COR-L47 (cell line): ENCODE measurements at places on chromosomes 13 and 19.

DNA sequence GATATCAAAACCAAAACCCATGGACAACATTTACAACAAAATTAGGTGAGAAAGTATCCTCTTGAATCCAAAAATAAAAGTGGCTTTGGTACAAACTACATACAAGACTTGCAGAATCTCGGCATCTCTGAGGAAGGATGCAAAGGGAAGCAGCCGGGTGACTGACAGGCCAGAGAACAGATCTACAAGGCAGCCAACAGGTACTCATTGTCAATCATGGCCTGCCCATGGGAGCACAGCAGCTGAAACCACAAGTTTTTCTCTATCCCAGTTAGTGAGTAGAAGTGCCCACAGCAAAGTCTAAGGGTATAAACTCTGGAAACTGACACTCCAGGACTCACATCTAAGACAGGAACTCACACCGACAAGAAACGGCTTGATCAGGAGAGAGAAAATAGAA lies 74.5 kb downstream of the TBC1D4 start:
- no peak for DNase-seq

DNA sequence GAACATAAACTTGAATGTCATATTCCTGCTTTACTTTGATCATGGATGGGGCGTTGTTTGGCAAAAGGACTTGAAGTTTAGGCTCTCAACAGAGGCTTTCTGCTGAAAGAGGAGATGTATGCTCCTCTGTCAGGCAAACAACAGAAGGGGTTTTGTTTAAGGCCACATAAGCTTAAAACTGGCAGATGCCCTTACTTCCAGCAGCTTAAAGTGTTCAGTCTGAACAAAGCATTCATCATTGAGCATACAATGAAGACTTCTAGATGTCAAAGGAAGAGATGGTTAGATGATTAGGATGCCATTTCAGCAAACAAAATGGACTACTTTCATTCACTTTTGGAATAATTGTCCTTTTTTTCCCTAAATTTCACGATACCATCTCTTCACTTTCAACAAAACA lies 484.5 kb downstream of the SLITRK6 start:
- no peak for DNase-seq

DNA sequence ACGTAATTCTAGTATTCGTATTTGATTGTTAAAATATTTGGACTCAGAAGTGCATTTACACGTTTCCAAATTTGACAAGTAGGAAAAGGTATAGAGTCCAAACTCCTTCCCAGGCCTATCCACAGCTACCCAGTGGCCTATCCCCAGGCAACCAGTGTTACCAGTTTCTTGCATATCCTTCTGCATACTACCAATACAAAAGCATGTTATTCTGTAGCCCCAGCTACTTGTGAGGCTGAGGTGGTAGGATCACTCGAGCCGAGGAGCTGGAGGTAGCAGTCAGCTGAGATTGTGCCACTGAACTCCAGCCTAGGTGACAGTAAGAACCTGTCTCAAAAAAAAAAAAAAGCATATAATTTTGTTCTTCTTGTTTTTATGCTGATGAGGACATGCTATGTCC lies 67.1 kb downstream of the LRCH1 start:
- DNase-seq: no peak

DNA sequence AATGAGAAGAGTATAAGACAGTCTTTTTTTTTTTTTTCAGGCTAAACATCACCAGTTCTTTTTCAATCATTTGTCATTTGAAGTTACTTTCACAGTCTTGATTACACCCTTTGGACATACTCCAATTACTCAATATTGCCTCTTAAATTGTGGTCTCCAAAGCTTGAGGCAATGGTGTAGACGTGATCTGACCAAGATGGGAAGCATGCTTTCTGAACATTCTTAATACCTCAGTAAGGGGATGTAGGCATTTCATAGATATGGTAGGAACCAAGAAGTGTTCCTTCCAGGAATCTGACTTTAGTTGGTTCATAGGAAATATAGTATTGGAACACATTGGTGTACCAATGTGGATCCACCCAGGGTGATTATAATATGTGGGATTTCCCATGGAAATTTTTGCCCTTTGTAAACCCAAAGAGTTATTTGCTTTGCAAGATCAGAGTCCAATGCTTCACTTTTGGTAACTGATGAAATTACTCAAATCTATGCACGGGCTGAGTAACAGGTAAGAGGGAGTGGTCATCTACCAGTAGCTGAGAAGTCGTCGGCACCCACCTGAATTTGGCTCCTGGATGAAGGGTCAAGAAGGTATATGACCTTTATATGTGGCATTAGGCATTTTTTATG lies 62.2 kb downstream of the ERCC5 start:
- no peak for DNase-seq

DNA sequence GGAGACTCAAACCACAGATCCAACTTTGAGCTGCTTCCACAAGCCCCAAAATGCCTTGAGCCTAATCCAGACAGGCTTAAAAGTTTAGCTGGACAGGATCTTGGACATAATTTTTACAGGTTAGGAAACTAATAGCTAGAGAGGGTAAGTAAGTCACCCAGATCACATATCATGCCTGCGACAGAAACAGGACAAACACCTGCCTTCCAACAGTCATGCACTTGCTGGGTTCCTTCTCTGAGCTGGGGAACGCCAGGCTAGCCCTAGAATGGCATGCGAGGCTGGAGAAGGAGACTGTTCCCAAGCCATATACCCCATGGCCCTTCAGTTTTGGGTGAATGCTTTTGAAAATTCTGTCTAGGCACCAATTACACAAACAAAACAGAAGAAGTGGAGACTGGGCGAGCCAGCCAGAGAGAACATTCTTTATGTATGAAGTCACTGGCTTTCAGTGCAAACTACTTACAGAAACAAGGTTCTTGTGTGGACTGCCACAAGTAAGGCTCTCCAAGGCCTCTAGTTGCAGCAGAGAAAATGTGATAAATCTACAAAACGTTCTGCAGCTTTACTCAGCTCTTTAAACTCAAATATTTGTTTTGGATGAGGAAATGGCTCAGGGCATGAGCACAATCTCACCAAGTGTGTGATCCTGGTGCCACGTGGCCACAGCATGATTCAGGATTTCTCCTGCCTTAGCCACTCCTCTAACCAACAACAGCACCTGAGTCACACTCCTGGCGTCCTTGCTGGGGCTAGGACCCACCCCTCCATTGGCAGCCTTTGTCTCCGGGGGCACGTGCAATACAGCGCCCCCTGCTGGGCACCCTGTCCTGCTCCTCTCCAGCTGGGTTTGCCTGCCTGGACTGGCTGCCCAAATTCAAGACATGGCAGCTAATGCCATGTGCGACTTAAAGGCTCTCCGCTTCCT lies 73.4 kb upstream of the UBL3 start:
- DNase-seq: peak; percentile 66

DNA sequence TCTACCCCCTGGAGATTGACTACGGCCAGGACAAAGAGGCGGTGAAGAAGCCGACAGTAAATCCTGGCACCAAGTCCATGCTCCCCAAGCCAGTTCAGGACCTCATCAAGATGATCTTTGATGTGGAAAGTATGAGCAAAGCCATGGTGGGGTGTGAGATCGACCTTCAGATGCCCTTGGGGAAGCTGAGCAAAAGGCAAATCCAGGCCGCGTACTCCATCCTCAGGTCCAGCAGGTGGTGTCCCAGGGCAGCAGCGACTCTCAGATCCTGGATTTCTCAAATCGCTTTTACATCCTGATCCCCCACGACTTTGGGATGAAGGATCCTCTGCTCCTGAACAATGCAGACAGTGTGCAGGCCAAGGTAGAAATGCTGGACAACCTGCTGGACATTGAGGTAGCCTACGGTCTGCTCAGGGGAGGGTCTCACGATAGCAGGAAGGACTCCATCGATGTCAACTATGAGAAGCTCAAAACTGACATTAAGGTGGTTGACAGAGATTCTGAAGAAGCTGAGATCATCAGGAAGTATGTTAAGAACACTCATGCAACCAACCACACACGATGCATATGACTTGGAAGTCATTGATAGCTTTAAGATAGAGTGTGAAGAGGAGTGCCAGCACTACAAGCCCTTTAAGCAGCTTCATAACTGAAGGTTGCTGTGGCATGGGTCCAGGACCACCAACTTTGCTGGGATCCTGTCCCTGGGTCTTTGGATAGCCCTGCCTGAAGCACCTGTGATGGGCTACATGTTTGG lies 24.0 kb upstream of the ANKRD10 start:
- DNase-seq: no peak

GRCh38 chr19:54606230-54606629 lies 12.8 kb downstream of the LILRA1 start:
- no peak for DNase-seq

DNA sequence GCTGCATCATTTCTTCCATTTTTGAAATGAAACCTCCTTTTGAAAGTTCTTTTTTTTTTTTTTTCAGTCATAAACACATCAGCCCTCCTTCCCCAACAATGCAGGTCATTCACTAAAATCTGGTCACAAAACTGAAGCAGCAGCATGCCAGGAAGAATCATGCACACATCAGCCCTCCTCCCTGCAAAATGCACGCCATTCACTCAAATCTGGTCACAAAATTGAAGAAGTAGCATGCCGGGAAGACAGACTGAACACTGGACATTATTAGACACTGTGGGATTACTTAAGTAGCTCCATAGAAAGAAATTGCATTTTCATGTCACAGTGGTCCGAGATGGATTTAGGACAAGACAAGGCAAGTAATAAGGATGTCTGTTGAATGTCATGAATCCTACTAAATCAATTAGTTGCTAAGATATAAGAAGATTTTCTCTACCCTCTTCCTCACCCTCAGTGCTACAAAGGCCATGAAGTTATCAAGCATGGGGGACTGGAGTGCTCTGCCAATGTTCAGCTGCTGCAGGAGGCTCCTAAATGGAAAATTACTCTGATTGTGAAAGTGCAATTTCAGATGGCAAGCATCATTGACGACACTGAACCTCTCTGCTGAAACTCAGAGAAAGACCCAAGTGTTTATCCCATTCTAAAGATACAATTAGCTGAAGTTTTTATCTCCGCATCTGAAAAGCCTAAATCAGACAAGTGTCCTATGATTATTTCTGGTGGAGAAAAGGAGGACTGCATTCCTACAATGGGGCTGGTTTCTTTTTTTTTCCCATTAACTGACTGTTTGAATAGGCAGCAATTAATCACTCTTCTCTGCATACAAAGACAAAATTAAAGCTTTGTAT lies 913.2 kb downstream of the DIAPH3 start:
- no peak for DNase-seq

DNA sequence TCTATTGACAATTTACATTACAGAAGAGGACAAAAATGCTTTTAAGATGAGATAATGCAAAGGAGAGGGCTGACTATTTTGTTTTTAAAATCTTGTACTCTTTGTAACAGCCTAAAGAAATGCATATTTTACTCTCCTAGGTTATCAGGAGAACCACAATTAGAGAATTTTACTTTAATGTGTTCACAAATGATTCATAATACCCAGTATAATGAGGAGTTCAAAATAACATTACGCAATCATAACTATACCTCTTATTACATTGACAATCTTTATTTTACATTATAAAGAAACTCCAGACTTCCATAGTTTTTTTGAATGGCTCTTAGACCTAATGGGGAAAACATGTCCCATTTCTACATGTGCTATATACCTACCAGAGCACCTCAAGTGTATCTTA lies 1089.7 kb downstream of the PCDH17 start:
- no peak for DNase-seq

- DNase-seq: no peak
Measured at GRCh38 chr13:99873832-99874430, 97.6 kb downstream of the ZIC5 start.
